Stimulated activated CD4-positive, alpha-beta T cell treated with anti-CD3 and anti-CD28 coated beads, Interleukin-4, amount 100 ng/mL, for 4 hours (primary cell): ENCODE measurements at places on chromosomes 3 and 15.

GRCh38 chr3:197015790-197016736 is 13.6 kb downstream of the MELTF start:
- no peak for DNase-seq

GRCh38 chr15:39920510-39921273 is 626 bp upstream of the GPR176 start:
- DNase-seq, result peak; percentile 83

DNA sequence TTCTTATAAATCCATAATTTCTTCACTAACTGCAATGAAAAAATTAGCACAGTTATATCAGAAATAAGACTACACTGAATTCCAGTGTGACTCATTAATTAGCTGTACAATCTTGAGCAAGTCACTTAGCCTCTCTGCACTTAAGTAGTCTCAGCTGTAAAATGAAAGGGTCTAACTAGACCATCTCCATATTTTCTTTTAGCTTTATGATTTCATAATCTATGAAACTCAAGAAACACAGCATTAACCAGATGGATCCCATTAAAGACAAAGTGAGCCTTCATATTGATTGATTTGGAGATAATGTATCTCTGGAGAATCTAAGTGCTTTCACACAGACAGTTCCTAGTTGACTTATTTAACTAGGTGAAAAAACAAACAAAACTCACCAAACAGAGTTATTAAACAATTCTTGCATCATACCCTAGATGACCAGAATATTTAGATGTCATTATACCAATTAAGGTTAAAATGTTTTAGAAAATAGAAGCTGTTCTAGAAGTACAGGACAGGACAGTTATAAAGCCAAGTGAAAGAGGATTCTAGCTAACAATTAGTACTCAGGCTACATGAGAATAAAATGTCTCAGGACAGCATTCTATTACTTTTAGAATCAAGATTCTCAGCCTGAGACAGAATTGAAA is 11.2 kb downstream of the CSNK1G1 start:
- no peak for DNase-seq

- DNase-seq, result no peak
Measured at GRCh38 chr3:115961380-115961779, 338.1 kb downstream of the GAP43 start.

- no peak for DNase-seq
Measured at GRCh38 chr3:152302521-152303021, 33.8 kb downstream of the MBNL1 start.

GRCh38 chr3:47636225-47636624 is 57.6 kb upstream of the CSPG5 start:
- no peak for DNase-seq

DNA sequence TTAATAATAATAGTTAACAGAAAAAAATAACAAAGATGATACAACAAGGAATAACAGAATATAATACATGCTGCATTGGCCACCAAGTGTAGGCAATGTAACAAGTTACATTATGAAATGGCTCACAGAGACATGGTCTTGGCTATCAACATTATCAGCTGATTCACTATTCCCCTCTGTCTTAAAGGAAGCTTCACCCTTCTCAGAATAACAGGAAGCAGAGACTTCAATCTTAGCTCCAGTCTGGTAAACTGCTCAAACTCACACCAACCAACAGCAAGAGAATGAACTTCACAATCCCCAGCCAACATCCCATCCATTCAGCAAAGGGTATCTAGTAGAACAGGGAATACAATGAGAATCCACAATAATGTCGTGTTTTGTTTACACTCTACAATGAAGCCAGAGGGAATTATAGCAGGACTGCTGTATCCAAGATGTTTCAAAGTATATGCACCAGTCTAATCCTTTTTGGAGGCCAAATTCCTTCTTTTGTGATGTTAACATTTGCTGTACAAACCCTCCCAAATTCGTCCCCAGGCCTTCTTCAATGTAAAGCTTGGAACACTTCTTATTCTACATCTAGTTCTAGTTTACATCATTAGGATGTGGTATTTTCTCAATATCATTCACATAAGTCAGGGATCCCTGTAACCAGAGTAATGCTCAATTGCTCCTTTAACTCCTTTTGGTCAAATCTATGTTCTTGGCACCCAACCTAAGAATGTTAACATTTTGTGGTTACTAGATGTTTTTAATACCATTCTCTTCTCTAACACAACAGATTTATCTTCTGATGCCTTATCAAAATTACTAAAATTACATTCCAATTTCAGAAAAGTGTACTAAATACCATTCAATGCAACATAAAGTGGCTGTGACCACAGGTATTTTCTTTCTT is 52.4 kb upstream of the CMSS1 start:
- DNase-seq, result no peak

DNA sequence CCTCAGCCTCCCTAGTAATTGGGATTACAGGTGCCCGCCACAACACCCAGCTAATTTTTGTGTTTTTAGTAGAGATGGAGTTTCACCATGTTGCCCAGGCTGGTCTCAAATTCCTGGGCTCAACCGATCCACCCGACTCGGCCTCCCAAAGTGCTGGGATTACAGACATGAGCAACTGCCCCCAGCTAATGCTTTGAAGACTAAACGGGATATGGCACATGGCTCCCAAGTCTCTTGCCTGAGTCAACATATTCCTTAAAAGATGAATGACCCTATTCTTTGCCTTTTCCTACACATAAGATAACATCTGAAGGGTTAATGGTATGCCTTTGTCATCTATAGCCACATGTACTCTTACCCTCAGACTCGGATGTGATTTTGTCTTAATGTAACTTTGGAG is 38.4 kb upstream of the NEDD4 start:
- DNase-seq, result no peak

GRCh38 chr3:44762690-44763089 is 1.1 kb downstream of the KIF15 start:
- DNase-seq, result no peak

DNA sequence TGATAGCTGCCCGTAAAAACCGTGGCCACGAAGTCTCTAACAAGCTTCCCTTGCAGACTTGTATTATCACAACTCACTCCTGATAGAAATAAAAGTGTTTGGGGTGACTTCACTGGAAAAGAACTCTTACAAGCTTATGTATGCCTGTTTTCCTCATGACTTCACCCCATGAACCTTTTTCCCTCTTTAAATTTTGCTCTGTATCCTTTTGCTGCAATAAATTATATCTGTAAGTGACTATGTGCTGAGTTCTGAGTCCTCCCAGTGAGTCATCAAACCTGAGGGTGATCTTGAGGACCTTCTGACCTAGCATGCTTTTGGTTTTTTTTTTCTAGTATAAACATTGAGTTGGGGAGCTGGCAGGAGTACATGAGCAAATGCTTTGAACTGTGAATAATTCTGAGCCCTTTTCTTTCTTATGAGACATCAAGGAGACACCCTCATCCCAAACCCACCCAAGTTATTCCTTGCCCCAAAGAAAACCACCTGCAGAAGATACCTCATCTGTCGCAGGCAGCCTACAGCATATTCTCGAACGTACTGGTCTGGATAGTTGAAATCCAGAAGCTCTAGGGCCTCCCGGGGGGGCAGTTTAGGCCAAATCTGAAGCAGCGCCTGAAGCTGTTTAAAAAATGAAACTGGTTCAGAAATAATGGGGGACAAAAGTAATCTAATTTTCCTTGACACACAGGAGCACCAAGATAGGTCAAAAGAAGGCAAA is 85.9 kb downstream of the FAIM start:
- DNase-seq, result no peak

GRCh38 chr15:79051941-79052731 is 38.4 kb downstream of the RASGRF1 start:
- no peak for DNase-seq

DNA sequence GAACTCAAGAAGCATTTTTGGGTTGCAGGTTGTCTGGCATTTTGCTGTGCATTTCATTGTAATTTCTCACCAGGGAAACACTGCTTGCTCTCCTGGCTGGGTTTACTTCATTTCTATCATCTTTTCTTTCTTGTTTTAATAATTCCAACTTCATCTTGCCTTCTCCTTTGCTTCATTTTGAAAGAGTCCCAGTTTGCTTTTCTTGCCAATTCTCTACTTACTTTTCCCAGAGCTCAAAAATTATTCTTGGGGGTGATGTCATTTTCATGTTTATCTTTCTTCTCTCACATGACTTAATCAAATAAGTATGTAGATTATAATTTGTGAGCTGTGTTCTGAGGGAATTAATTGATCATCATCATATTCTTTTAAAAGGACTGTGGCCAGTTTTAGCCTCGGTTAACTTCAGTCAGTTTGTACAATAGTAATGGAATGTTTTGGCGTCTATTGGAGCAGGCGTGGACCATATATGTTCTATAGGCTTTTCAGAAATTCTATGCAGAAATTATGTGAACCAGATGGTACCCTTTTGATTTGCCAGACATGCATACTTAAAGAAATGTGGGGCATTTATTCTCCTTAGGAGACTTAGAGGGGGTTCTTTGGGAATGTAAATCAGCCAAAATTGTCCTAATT is 30.1 kb downstream of the SH3GL3 start:
- DNase-seq, result no peak

- DNase-seq, result no peak
Measured at GRCh38 chr3:33758864-33759263, 39.6 kb upstream of the PDCD6IP start.

GRCh38 chr3:46460051-46460450 is 4.7 kb downstream of the LTF start:
- DNase-seq, result no peak

DNA sequence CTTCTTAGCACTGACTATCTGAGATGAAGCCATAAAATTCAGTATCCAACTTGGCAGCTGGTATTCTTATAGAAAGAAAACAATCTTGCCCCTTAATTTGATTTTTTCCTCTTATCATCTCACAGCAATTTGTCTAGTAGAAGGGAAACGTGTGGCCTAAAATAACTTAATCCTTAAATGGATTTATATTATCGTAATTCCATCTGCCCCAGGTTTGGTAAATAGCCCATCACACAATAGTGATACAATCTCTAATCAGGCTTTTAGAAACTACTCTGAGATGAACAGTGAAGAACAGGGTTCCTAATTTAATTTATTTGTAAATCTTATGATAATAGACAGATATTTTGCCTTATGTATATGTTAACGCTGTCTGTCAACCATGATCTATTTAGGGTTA is 24.8 kb downstream of the PEX5L start:
- no peak for DNase-seq

- DNase-seq, result no peak
Measured at GRCh38 chr3:38375072-38375471, 28.5 kb downstream of the XYLB start.

DNA sequence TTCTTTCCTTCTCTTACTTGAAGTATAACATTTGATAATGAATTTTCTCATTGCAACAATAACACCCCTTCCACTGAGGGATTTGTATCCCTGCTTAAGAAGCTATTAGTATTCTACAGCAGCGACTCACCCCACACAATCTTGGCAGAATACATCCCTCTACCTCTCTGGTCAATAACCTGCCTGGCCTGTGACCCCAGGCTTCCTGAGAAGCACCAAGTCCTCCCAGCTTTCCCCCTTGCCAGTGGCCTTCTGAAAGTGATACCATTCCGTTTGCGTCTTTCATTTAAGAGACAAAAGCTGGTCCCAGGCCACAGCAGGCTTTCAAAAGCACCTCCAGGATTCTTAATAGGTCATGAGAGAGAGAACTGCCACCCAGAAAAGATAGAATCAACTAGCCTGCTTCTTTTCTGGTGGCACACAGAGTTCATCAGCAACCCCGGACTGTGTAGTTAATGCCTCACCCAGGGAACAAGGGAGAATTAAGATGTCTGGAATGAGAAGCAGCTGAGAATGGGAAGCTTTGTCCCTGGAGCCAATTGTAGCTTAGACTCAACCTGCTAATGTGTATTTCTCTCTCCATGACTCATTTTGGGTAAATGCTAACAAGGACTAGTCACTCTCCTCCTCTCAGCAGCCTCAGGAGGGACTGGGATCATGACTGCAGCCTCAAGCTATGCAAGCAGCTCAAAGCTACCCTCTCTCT is 101.0 kb upstream of the CPNE4 start:
- DNase-seq, result no peak

GRCh38 chr15:87538327-87538834 is 718.2 kb downstream of the NTRK3 start:
- no peak for DNase-seq

DNA sequence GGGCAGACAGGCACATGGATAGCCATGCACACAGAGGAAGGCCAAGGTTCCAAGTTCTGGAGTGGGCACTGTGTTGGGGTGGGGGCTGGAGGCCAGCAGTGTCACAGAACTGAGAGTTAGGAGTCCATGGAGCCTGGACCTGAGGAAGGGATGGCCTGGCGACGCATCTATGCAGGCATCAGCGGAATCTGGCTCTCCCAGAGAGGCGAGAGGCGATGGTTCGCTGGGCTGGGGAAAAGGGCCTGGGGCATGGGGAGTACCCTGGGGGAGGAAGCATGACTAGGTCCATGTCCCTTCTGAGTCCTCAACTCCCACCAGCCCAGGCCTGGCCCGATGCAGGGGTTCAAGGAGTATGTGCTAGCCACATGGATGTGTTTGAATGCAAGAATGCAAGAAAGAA is 192.8 kb upstream of the LINGO1 start:
- no peak for DNase-seq

DNA sequence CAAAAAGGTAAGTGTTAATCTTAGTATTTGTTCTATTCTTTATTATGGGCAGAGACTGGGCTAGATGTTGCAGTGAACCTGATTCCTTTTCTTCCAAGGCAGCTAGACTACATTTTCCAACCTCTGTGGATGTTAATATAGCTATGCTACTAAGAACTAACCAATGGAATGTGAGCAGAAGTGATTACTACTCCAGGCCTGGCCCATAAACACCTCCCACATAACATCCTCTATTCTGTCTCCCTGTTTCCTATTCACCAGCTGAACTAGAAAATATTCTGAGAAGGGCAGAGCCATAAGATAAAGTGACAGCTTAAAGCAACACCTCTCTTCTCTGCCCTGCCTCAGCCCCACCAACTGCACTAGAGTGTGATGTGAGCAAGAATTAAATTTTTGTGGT is 29.4 kb downstream of the CD200R1L start:
- no peak for DNase-seq

DNA sequence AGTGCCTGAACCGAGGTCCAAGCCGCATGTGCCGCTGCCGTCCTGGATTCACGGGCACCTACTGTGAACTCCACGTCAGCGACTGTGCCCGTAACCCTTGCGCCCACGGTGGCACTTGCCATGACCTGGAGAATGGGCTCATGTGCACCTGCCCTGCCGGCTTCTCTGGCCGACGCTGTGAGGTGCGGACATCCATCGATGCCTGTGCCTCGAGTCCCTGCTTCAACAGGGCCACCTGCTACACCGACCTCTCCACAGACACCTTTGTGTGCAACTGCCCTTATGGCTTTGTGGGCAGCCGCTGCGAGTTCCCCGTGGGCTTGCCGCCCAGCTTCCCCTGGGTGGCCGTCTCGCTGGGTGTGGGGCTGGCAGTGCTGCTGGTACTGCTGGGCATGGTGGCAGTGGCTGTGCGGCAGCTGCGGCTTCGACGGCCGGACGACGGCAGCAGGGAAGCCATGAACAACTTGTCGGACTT is 7.1 kb downstream of the DLL4 start:
- DNase-seq, result no peak

GRCh38 chr15:64694816-64695215 is 80.6 kb downstream of the RBPMS2 start:
- no peak for DNase-seq
